ENCODE measurements at places on chromosomes 7 and 10. TPM values are rescaled to one million over a fixed set of nuclear protein-coding genes. Genes with fewer than 3 reads are reported as not detected.

DNA sequence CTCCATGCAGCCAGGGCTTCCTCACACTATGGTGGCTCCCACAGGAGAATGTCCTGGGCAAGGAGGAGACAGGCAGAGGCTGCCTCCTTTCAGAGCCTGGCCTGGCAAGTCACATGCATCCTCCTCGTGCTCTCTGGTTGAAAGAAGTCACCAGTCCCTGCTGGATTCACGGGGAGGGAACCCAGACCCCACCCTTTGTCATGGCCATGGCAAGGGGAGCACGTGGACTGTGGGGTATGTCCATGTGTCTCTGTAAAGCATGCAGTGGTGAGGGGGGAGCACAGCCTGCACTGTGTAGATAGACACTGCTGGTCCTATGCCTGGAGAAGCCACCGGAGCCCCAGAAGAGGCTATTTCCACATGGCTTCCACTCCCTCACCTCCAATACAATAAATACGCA lies 225.0 kb downstream of the TCERG1L start:
- no peak for DNase-seq

GRCh38 chr7:140209866-140210609 lies 33.3 kb upstream of the KDM7A start:
- DNase-seq = no peak

GRCh38 chr10:16765509-16766375 lies 51.5 kb downstream of the RSU1 start:
- DNase-seq = no peak

GRCh38 chr7:55438757-55439525 lies 73.8 kb downstream of the LANCL2 start:
- DNase-seq = peak; percentile 64

GRCh38 chr10:97210543-97210960 lies 24.8 kb upstream of the SLIT1 start:
- DNase-seq = peak; percentile 61

GRCh38 chr7:145156834-145157233 lies 321.0 kb upstream of the TPK1 start:
- no peak for DNase-seq

PLEKHS1 gene
- total RNA-seq = not detected

PAPOLB gene
- total RNA-seq = 0.17 TPM
